Left renal cortex interstitium (tissue), 4 donors: ENCODE measurements at places on chromosomes 3 and 15.

GRCh38 chr3:9897408-9898372 lies 5.0 kb upstream of the IL17RE start:
- DNase-seq, result no peak

DNA sequence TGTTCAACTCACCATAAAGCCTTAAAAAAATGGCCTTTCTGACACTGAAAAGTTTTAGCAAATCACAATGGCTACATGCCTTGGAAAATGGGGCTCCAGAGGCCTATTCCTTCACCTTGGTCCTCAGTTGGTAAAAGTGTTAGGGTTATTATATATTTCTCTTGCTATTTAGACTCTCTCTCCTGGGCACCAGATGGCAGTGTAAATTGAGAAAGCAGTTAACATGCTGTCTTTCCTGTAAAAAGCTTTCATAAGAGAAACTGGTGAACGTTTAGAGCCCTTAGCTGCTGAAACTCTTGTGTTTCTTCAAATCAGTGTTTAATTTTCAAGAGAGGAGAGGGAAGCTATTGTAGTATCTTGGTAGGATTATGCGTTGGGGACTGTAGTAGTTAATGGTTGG lies 89.9 kb downstream of the LRTM1 start:
- no peak for DNase-seq

DNA sequence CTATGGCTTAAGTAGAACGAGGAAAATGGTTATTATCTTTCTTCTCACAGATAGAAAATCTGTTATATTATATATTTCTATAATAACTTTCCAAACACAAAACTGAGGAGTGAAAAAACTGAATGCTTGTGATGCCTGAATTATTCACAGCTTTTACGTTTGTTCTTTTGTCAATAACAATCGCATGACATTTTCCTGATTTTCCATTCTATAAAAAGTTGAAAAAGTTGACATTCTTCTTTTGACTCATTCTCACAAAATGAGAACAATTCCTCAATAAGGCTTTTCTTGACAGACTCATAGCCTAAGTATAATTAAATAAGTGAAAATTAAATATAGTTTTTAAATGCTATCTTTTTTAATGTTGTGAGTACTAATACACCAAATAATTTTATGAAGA lies 288.8 kb upstream of the TGFBR2 start:
- no peak for DNase-seq

GRCh38 chr3:112134335-112135124 lies 1.5 kb upstream of the GCSAM start:
- DNase-seq, result no peak

DNA sequence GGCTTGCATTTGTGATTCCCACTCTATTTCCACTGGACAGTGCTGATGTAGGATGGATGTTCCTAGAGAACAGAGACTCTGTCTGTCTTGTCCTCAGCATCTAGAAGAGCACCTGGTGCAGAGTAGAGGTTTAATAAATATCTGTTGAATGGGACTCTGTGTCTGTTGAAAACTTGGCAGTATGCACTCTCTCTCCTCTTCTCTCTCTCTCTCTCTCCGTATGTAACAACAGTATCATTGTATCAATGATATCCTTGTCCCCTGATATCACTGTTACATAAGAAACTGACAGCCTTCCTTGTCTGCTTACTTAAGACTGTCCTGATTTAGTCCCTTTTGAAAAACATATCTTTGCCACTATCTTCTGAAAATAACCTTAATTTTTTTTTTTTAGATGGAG lies 24.3 kb upstream of the MGLL start:
- DNase-seq, result no peak

DNA sequence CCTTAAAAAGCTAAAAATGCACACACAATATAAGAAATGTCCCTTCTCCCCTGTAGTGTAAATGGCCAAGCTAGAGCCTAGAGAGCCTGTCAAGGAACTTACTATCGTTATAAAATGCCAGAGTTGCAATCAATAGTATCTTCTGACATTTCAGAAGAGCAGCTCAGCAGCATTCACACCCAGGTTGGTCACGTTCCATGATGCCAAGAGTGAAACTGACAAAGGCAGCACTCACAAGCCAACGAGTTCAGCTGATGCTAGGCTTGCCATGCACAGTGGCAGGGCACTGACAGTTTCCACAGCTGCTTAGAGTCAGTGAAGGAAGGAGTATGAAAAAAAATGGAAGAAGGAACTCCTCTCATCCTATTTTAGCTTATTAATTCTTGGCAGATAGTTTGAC lies 331.4 kb upstream of the CCDC54 start:
- DNase-seq, result no peak

DNA sequence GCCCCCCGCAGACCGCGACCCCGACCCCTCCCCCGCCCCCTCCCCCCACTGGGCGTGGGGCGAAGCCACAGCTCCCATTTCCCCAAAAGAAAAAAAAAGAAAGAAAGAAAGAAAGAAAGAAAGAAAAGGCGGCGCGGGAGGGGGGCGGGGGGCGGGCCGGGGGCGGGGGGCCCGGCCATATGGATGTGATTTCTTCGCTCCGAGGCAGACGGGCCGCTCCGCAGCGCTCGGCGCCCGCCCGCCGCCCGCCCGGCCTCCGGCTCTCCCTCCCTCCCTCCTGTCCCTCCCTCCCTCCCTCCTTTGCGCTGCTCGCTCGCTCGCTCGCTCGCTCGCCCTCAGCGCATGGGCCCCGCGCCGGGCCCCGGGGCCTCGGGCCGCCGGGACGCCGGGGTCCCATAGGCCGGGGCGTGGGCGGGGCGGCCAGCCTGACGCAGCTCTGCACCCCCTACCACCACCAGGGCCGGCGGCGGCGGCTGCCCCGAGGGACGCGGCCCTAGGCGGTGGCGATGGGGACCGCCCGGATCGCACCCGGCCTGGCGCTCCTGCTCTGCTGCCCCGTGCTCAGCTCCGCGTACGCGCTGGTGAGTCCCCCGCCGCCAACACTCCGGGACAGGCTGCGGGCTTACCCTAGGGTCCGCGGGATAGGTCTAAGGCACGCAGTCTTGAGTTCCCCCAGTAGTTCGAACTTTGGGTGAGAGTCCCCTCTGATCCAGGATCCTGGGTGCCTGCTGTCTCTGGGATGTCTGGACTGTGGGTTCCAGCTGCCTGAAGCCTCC lies 5.7 kb downstream of the PTH1R start:
- DNase-seq, result no peak

- DNase-seq, result no peak
These were observed 33.1 kb downstream of the QTRT2 start for GRCh38 chr3:114089675-114090074.

GRCh38 chr3:177633671-177634207 lies 436.5 kb upstream of the TBL1XR1 start:
- no peak for DNase-seq

DNA sequence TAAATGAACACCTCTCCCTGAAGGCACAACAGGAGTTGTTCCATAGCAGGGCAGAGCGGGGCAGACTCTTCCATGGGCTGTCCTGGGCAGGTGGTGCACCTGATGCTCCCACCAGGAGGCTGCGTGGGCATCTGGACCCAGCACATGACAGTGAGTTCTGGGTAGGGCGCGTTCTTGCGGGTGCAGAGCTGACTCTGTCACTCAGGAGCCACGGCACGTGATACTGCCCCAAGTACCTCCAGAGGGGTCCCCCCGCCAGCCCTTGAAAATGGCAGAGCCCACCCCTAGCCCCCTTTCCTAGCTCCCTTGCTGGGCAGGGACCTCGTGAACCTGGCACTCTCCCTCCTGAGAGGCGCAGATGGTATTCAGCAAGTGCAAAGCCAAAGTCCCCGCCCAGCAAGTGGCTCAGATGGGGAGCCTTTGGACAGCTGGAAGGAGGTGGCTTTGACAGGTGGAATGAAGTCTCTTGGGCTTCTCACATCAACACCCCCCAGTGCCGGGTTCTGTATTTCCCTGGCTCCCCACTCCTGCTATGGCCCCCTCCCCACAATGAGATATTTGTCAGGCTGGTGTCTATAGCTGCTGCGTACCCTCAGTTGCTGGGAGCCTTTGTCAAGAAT lies 172.1 kb downstream of the TBC1D2B start:
- no peak for DNase-seq

DNA sequence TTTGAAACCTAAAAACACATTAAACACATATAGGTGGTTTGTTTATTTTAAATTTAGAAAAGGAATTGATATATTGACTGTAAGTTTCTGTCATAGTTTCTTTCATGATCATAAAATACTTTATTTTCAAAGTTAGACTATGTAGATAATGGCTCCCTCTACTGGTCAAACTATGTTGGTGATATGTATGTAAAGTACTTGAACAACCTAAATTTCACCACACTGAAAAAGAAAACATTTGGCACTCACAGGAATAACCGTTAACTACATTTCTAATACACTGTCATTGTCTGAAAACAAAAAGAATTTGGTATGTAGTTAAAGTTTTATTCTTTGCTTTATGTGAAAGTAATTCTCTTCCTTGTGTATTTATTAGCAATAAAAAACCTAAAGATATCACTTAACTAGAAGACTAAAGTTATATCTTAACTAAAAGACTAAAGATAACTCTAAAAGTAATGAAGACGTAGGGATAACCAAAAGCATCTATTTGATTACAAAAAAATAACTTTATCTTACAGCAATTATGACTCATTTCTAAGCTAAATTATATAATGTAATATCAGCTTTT lies 427.5 kb downstream of the VGLL3 start:
- no peak for DNase-seq

- no peak for DNase-seq
These were observed 30.7 kb downstream of the GTPBP8 start for GRCh38 chr3:113021471-113021870.

DNA sequence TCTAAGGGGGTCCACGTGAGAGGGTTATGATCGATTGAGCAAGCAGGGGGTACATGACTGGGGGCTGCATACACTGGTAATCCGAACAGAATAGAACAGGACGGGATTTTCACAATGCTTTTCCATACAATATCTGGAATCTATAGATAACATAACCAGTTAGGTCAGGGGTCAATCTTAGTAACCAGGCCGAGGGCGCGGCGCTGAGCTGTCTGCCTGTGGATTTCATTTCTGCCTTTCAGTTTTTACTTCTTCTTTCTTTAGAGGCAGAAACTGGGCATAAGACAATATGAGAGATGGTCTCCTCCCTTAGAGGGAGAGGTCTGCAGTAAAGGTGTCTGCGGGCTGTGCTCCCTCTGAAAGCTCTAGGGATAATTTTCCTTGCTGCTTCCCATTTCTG lies 261.3 kb downstream of the XXYLT1 start:
- no peak for DNase-seq

- DNase-seq, result no peak
These were observed 18.0 kb downstream of the SRGAP3 start for GRCh38 chr3:9231471-9231870.

GRCh38 chr3:16247282-16248061 lies 17.3 kb downstream of the DPH3 start:
- DNase-seq, result peak; percentile 80

GRCh38 chr15:29233566-29233965 lies 36.1 kb downstream of the NSMCE3 start:
- DNase-seq, result no peak

GRCh38 chr15:60392601-60392985 lies 5.2 kb downstream of the ANXA2 start:
- DNase-seq, result no peak

DNA sequence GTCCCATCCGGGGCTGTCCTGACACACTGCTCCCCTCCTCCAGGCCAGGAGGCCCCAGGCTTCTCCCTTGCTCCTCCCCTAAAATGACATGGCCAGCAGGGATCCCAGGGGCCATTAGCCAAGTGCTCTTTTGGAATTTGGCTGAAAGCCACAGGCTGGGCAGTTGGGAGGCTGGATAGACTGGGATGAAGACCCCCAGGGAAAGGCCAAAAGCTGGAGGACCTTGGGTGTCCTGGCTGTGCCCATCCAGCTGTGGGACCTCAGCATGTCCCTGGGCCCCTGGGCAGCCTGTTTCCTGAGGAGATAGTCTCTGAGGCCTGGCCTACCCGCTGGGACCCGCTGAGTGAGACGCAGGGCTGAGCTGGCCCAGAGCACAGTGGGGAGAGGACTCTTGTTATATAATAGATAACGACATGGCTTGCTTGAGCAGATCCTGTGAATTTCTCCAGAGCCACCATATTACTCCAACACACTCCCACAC lies 5.7 kb upstream of the PDE8A start:
- no peak for DNase-seq

GRCh38 chr3:18007980-18008379 lies 265.5 kb upstream of the TBC1D5 start:
- DNase-seq, result no peak

DNA sequence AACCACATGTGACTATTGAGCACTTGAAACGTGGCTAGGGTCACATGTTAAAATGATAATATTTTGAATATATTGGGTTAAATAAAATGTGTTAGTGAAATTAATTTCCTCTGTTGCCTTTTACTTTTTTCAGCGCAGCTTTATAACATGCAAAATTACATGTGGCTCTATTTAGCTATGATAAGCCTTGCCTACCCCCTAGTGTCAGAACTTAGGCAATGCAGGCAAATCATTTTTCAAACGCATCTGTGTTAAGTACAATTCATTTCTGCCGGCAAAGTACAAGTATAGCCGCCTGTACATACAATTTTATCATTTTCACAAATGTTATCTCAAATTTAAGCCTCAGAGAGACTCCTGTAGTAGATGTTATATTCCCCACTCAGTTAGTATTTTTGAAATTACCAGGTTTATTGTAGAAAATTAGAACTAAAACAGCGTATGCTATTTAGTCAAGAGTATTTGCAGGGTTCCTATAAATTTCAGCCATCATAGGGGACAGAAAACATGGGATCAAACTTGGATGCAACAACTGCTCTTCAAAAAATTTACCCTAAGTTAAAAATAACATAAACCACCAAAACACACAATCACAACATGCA lies 56.1 kb downstream of the TAFA4 start:
- peak; percentile 51 for DNase-seq

DNA sequence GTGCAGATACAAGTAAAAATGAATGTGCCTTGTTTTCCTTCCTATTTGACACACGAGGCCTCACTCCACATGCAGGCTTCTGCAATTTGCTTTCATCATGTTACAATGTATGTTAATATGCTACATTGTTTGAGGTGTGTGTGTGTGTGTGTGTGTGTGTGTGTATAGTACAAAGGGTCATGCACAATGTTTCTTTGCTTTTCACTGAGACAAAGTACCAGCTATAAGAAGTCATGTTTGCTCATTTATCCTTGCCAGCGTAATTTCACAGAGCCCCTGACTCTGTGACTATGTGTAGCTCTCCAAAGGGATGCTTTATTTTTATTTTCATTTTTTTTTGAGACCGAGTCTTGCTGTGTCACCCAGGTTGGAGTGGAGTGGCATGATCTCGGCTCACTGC lies 38.0 kb upstream of the NEDD4 start:
- DNase-seq, result no peak

DNA sequence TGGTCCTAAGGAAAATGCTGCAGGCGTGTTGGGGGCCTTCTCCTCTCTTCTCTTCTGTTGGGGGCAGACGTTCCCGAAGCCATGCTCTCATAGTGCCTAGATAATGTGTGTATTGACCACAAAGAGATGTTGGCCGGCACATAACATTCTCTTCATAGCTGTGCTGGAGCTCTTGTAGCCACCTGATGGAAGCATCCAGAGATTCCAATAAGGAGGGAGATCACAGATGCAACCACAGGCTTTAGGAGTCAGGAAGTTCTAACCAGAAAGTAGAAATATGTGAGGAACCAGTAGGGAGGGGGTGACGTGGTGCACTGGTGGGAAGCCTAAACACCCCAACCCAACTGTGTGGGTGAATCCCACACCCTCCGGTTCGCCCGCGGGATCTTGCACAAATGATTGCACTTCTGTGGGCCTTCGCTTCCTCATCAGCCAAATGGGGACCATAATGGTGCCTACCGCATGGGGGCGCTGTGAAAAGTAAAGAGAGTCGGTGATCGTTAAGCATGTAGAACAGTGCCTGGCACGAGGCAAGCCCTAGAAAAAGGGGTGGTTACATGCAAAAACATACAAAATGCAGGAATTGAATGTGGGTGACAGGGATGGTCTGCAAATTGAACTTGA lies 87.8 kb downstream of the TOP2B start:
- no peak for DNase-seq

- peak; percentile 19 for DNase-seq
These were observed 425.0 kb downstream of the TIGIT start for GRCh38 chr3:114718898-114719210.
